Motor neuron (in vitro differentiated cells): ENCODE measurements at places on chromosomes 7 and 10. TPM values are rescaled to one million over a fixed set of nuclear protein-coding genes. Genes with fewer than 3 reads are reported as not detected.

GRCh38 chr10:52313933-52314821 is at the start of gene DKK1:
TSS of gene DKK1 (plus strand) at chr10:52314281. CDS start at chr10:52314435, 154 bp downstream.
- peak; percentile 86 for ATAC-seq

- no peak for ATAC-seq
Observed at GRCh38 chr7:92436612-92437445, 10.5 kb upstream of the GATAD1 start.

GRCh38 chr7:133434246-133434865 is 181.5 kb downstream of the EXOC4 start:
- ATAC-seq: peak; percentile 42

GRCh38 chr10:118808601-118809356 is 54.0 kb upstream of the CACUL1 start:
- peak; percentile 50 for ATAC-seq

DNA sequence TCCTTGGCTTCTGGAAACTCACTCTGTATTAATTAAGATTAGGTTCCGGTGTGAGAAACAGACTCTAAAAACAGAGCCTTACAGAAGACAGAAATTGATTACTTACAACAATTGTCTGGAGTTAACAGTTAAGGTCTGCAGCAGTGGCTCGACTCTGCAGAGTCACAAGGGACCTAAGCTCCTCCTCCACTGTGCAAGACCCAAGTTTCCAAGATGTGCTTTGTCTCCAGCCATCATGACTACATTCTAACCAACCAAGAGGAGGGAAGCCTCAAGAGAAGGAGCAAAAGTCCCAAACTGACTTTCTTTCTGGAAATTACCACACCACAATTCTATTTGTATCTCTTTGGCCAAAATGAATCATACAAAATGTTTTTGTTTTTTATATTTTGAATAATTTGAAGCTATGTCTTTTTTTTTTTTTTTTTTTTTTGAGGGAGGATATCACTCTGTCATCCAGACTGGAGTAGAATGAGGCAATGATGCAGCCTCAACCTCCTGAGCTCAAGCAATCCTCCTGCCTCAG is 14.2 kb upstream of the ODAD2 start:
- no peak for ATAC-seq

GRCh38 chr7:106425017-106425719 is 140.4 kb upstream of the NAMPT start:
- peak; percentile 91 for ATAC-seq

DNA sequence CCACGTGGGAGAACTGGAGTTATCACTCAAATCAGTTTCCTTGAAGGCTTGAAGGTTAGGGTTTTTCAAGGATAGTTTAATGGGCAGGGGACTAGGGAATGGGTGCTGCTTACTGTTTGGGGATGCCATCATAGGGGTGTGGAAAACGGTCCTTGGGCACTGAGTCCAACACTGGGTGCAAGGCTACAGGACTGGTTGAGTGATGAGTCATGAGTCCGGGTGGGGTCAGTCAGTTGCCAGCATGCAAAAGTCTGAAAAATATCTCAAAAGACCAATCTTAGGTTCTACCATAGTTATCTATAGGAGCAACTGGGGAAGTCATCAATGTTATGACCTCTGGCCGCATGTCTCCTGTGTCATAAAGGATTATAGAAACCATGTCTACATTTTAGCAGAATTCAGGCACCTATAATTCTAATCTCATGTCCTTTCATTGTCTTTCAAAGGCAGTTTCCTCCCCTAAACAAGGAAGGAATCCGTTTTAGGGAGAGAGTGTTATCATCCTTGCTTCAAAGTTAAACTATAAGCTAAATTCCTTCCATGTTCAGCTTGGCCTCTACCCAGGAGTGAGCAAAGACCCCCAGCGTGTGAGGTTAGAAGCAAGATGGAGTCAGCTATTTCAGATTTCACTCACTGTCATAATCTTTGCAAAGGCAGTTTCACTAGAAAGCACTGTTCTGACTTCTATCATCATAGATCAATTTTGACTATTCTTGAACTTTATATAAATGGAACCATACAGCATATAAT is 94.5 kb downstream of the COL26A1 start:
- no peak for ATAC-seq

GRCh38 chr10:52533986-52534385 is 219.9 kb downstream of the DKK1 start:
- ATAC-seq: no peak

DNA sequence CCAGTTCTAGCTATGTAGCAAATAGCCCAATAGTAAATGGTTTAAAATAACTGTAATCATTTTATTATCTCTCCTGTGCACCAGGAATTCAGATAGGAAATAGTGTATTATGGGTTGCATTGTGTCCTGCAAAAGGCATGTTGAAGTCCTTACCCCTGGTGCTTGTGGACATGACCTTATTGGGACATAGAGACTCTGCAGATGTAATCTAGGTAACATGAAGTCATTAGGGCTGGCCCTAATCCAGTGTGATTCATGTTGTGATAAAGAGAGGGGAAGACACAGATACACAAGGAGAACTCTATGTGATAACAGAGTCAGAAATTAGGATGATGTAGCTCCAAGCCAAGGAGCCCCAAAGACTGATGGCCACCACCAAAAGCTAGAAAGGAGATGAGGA is 462.8 kb downstream of the GALNT17 start:
- no peak for ATAC-seq

Gene WEE2
- total RNA-seq: 0.33 and 0.49 TPM in 2 replicates

Gene PIP
- total RNA-seq: not detected in 2 replicates

Gene MARVELD1
- 24.3 and 37.7 TPM in 2 replicates for total RNA-seq
